ENCODE measurements at places on chromosomes 5 and 9.

DNA sequence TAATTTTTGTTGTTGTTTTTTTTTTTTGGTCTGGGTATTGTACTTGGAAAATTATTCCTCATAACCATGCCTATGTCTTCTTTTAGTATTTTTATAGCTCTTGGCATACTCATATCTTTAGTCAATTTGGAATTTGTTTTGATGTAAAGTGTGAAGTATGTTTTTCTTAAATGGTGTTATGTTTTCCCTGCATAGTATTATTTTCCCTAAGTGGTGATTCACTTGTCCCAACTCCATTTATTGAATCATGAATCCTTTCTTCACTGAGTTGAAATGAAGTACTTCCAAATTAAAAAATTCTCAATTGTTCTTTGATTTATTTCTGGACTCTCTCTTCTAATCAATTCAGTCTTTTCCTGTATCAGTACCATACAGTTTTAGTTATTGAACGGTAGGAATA is 46.5 kb downstream of the POLK start:
- no peak for DNase-seq
- peaks cover 6% of the 10 kb centered on the region for H3K4me1 ChIP-seq
- H3K27ac ChIP-seq: no peak overlapping the region
- no peak overlapping the region for H3K4me3 ChIP-seq
- peaks cover 64% of the 10 kb centered on the region for H3K36me3 ChIP-seq

- DNase-seq: no peak
- peak overlapping the region; percentile 72 for H3K27ac ChIP-seq
- no peaks in the 10 kb centered on the region for H3K27me3 ChIP-seq
Measured at GRCh38 chr9:68506551-68506950, 34.1 kb downstream of the TMEM252 start.

GRCh38 chr9:129550199-129550839 is 70.6 kb downstream of the C9orf50 start:
- no peaks in the 10 kb centered on the region for H3K36me3 ChIP-seq
- H3K27me3 ChIP-seq: peaks cover 84% of the 10 kb centered on the region
- no peak for DNase-seq
- H3K27ac ChIP-seq: no peak overlapping the region
- H3K4me3 ChIP-seq: peak overlapping the region; percentile 63

GRCh38 chr5:170302653-170303501 is 5.3 kb upstream of the LCP2 start:
- peak overlapping the region; percentile 69 for H3K4me3 ChIP-seq
- no peak for DNase-seq
- H3K27me3 ChIP-seq: no peaks in the 10 kb centered on the region
- no peaks in the 10 kb centered on the region for H3K36me3 ChIP-seq
- H3K4me1 ChIP-seq: peaks cover 63% of the 10 kb centered on the region

DNA sequence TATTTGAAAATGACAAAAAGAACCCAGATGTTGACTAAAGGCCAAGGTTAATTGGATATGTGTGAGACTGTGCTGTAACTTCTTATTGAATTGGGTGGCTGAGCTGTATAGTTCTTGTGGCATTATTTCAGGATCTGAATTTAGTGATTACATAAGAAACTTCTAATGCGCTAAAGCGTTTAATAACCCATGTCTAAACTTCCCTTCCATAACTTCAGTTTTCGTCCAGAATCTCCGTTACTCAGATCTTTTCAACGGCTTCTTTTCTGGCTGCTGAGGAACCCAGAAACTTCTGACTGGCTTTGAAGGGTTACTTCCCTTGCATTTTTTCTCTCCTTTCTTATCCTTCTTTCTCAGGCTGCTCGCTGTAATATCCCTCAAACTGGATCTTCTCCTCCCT is 28.1 kb upstream of the C9orf72 start:
- DNase-seq: no peak
- H3K4me3 ChIP-seq: no peak overlapping the region
- H3K27ac ChIP-seq: no peak overlapping the region
- H3K4me1 ChIP-seq: no peaks in the 10 kb centered on the region

GRCh38 chr5:157354800-157355199 is 88.9 kb downstream of the CYFIP2 start:
- no peak overlapping the region for H3K4me3 ChIP-seq
- H3K27ac ChIP-seq: no peak overlapping the region
- H3K27me3 ChIP-seq: no peaks in the 10 kb centered on the region
- DNase-seq: no peak
- peaks cover 33% of the 10 kb centered on the region for H3K4me1 ChIP-seq

- H3K36me3 ChIP-seq: no peaks in the 10 kb centered on the region
- H3K4me3 ChIP-seq: peak overlapping the region; percentile 52
- peak; percentile 10 for DNase-seq
- H3K27me3 ChIP-seq: peaks cover 54% of the 10 kb centered on the region
Measured at GRCh38 chr9:132804576-132805295, 73.3 kb downstream of the AK8 start.

GRCh38 chr5:145027286-145027685 is 807.9 kb downstream of the PRELID2 start:
- H3K27me3 ChIP-seq: no peaks in the 10 kb centered on the region
- no peaks in the 10 kb centered on the region for H3K4me1 ChIP-seq
- H3K36me3 ChIP-seq: no peaks in the 10 kb centered on the region
- H3K4me3 ChIP-seq: no peak overlapping the region
- no peak for DNase-seq

DNA sequence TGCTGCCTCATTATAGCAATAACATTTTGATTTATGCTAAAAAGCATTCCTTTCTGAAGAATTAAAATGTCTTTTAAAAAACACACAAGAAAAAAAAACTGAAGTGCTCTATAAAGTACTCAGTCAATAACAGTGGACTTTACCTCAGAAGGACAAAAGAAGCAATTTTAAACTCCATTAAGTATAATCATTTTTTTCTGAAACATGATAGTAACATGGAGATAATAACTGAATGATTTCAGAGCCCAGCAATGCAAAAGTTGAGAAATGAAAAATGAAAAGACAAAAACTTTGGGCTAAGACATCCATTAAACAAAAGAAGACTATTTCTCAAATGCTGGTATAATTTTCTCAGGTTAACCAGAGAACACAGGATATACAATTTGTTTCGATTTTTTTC is 78.7 kb downstream of the RFX3 start:
- DNase-seq: no peak
- H3K4me1 ChIP-seq: no peaks in the 10 kb centered on the region
- H3K4me3 ChIP-seq: no peak overlapping the region
- no peak overlapping the region for H3K27ac ChIP-seq
- no peaks in the 10 kb centered on the region for H3K27me3 ChIP-seq

- no peak overlapping the region for H3K4me3 ChIP-seq
- H3K27ac ChIP-seq: no peak overlapping the region
- peaks cover 3% of the 10 kb centered on the region for H3K4me1 ChIP-seq
- DNase-seq: no peak
- H3K36me3 ChIP-seq: no peaks in the 10 kb centered on the region
- H3K27me3 ChIP-seq: peaks cover 15% of the 10 kb centered on the region
Measured at GRCh38 chr5:1034421-1034905, 25.9 kb downstream of the NKD2 start.

DNA sequence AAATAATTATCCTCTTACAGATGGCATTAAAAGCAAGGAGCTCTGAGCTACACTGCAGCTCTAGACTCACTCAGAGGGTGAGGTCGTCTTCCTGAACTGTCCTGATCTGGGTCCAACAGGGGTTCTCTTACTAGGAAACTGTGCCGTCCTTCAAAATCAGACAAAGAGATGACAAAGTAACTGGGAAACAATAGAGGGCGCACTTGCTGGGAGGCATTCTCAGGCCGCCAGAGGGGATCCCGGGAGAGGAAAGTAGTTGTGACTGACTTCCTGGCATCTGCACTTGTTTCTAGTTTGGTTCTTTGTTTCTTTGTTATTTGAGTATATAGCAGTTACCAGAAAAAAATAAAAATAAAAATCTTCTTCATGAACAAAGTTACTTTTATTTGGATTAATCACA is 142.9 kb upstream of the MSX2 start:
- no peak overlapping the region for H3K27ac ChIP-seq
- H3K4me3 ChIP-seq: no peak overlapping the region
- DNase-seq: no peak
- no peaks in the 10 kb centered on the region for H3K4me1 ChIP-seq
- no peaks in the 10 kb centered on the region for H3K36me3 ChIP-seq
- no peaks in the 10 kb centered on the region for H3K27me3 ChIP-seq

DNA sequence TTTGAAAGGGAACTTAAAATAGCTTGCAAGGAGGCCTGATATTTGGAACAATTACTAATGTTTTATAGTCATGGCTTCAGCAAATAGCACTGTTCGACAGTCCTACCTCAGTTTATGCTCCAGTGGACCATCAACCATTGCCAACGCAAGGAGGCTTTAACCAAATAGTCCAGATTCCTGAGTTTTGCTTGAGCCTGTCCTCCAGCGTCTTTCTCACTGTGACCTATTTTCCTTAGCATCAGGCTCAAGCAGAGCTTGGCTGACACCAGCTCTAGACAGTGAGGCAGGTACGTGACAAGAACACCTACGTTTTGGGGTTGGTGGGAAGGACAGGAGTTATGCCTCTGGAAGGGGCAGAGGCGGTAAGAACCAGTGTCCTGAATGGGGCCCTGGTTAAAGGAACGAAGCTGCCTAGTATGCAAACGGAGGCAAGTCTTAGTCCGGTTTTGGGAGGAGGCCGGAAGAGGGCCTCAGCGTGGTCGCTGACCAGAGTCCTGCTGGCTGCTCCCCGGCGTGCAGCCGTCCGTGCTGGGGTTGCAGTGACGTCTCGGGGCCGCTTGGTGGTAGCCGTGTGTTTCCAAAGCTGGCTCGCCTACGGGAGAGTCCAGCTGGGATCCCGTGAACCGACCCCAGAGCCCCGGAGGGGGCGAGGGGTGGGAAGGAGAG is 998 bp upstream of the FGF18 start:
- H3K27ac ChIP-seq: peak overlapping the region; percentile 25
- H3K27me3 ChIP-seq: peaks cover 19% of the 10 kb centered on the region
- peaks cover 10% of the 10 kb centered on the region for H3K4me1 ChIP-seq
- peak; percentile 56 for DNase-seq
- H3K36me3 ChIP-seq: peaks cover 5% of the 10 kb centered on the region

- peaks cover 6% of the 10 kb centered on the region for H3K27me3 ChIP-seq
- no peak overlapping the region for H3K4me3 ChIP-seq
- peaks cover 15% of the 10 kb centered on the region for H3K4me1 ChIP-seq
Measured at GRCh38 chr5:56052735-56053134, 58.0 kb upstream of the IL6ST start.

DNA sequence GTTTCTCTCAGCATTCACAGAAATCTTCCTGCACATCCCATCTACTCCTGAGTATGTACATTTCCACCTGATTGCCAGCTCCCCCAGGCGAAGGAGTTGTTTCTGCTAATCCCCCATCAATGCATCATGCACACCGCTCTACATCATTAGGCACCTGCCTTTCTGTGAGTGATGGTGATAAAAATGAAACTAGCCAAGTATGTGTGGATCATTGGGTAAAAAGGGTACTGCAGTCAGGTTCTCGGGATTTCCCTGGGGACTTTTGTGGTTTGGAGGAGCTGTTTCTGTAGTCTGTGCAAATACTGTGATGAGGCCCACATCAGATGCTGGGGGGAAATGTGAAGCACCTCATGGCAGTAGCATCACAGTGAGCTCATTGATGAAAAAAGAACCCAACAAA is 30.4 kb downstream of the CAMK4 start:
- H3K4me1 ChIP-seq: peaks cover 8% of the 10 kb centered on the region
- peaks cover 4% of the 10 kb centered on the region for H3K27me3 ChIP-seq
- no peaks in the 10 kb centered on the region for H3K36me3 ChIP-seq
- no peak overlapping the region for H3K4me3 ChIP-seq

GRCh38 chr5:123785162-123786071 is 273.4 kb downstream of the CSNK1G3 start:
- H3K27ac ChIP-seq: no peak overlapping the region
- peaks cover 6% of the 10 kb centered on the region for H3K4me1 ChIP-seq
- H3K4me3 ChIP-seq: no peak overlapping the region
- H3K27me3 ChIP-seq: no peaks in the 10 kb centered on the region

- DNase-seq: no peak
- H3K36me3 ChIP-seq: peaks cover 41% of the 10 kb centered on the region
- peaks cover 2% of the 10 kb centered on the region for H3K4me1 ChIP-seq
Measured at GRCh38 chr5:169909945-169910344, 70.3 kb downstream of the INSYN2B start.

DNA sequence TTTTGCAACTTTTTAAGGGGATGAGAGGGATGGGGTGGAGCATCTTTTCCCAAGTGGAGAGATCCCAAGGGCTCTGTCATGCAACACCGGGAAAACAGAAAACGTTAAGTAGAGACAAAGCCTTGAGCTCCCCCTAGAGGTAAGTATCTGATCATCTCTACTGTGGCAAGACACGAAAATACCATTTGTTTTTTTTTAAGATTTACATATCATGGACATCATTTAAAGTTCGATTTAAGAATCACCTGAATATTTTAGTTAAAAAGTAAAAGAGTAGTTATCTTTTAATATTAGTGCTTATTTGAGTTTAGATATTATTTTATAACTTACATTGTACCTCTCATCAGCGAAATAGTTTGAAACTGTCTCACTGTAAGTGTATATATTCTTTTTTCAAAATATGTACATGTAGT is 200.4 kb downstream of the LRRC70 start:
- H3K27ac ChIP-seq: no peak overlapping the region
- peak overlapping the region; percentile 43 for H3K4me3 ChIP-seq
- H3K27me3 ChIP-seq: peaks cover 4% of the 10 kb centered on the region
- H3K4me1 ChIP-seq: peaks cover under 1% of the 10 kb centered on the region

GRCh38 chr5:135051399-135051798 is 17.4 kb upstream of the PITX1 start:
- peaks cover 65% of the 10 kb centered on the region for H3K27me3 ChIP-seq
- no peak for DNase-seq
- H3K27ac ChIP-seq: no peak overlapping the region
- peaks cover 49% of the 10 kb centered on the region for H3K4me1 ChIP-seq
- H3K36me3 ChIP-seq: no peaks in the 10 kb centered on the region
- no peak overlapping the region for H3K4me3 ChIP-seq

GRCh38 chr5:122498163-122498562 is 186.1 kb downstream of the SNCAIP start:
- peaks cover 6% of the 10 kb centered on the region for H3K4me1 ChIP-seq
- peaks cover 6% of the 10 kb centered on the region for H3K27me3 ChIP-seq
- no peak overlapping the region for H3K27ac ChIP-seq
- no peaks in the 10 kb centered on the region for H3K36me3 ChIP-seq
- DNase-seq: no peak

- H3K27ac ChIP-seq: no peak overlapping the region
- H3K4me3 ChIP-seq: peak overlapping the region; percentile 94
- peaks cover 51% of the 10 kb centered on the region for H3K4me1 ChIP-seq
- H3K36me3 ChIP-seq: peaks cover 3% of the 10 kb centered on the region
- DNase-seq: no peak
Measured at GRCh38 chr9:129109952-129110739, 447 bp downstream of the CRAT start.

GRCh38 chr9:1757186-1757585 is 258.0 kb upstream of the SMARCA2 start:
- H3K27me3 ChIP-seq: no peaks in the 10 kb centered on the region
- DNase-seq: no peak
- H3K36me3 ChIP-seq: no peaks in the 10 kb centered on the region
- H3K4me3 ChIP-seq: no peak overlapping the region
